Kidney (tissue), 22 donors: ENCODE measurements at places on chromosomes 3 and 15.
A peak's percentile ranks its signal among the peaks of the same experiment; 100 is the strongest.

GRCh38 chr3:115428841-115429240 lies 194.5 kb upstream of the GAP43 start:
- no peak for DNase-seq
- H3K36me3 ChIP-seq: no peaks in the 10 kb centered on the region
- H3K27ac ChIP-seq: no peak overlapping the region
- no peak overlapping the region for H3K4me3 ChIP-seq

DNA sequence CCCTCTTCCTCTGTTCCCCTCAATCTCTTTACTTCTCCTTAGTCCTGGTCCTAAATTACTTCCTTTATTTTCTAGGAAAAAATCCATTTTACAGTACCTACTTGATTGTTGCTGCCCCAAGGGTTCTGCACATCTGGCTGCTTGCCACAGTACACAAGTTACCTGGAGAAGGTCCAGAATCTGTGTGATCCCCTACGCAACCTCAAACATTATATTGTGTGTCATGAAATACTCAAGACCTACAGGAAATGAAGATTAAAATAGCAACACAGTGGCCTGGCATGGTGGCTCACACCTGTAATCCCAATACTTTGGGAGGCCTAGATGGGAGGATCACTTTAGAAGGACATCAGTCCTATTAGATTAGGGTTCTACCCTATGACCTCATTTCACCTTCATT lies 48.7 kb downstream of the PRKAR2A start:
- H3K4me3 ChIP-seq: no peak overlapping the region
- no peaks in the 10 kb centered on the region for H3K4me1 ChIP-seq
- no peaks in the 10 kb centered on the region for H3K27me3 ChIP-seq
- H3K27ac ChIP-seq: no peak overlapping the region
- no peak for DNase-seq

DNA sequence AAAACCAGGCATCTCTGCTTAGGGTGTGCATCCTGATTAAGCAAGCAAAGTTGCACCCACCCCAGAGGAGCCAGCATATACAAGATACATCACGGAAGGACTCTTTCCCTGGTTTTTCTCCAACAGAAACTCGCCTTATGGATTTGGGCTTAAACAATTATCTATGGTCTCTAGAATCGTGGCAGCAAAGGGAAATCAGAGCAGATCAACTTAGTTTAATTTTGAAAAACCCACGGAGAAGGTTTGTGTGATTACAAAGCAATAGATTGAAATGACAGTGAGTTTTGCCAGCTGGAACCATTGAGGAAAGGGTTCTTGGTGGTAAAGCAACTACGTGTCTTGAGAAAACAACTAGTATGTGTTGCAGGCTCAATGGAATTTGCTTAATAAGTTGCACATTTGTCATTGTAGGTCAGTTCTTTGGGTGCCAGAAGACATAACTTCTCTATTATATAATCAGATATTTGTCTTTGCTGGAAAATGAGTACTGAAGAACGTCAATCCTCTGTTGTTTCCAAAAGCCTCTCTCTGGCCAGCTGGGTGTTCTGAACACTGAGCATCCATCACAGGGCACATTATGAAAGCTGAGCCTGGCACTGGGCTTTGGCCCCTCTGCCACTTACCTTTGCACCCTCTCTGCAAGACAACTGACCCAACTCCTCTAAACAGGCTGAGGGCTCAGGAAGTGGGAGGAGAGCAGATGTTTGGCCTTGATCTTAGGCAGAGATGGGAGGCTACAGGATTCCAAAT lies 75.7 kb upstream of the FBN1 start:
- H3K27me3 ChIP-seq: no peaks in the 10 kb centered on the region
- DNase-seq: no peak
- no peaks in the 10 kb centered on the region for H3K36me3 ChIP-seq
- no peaks in the 10 kb centered on the region for H3K4me1 ChIP-seq

GRCh38 chr3:14401692-14402303 lies 608 bp upstream of the SLC6A6 start:
- peak overlapping the region; percentile 68 for H3K27ac ChIP-seq
- no peaks in the 10 kb centered on the region for H3K27me3 ChIP-seq
- no peak overlapping the region for H3K4me3 ChIP-seq
- no peaks in the 10 kb centered on the region for H3K36me3 ChIP-seq
- H3K4me1 ChIP-seq: peaks cover 18% of the 10 kb centered on the region

GRCh38 chr15:26945046-26945445 lies 25.9 kb upstream of the GABRG3 start:
- H3K27me3 ChIP-seq: no peaks in the 10 kb centered on the region
- DNase-seq: no peak
- no peak overlapping the region for H3K27ac ChIP-seq

- DNase-seq: no peak
- no peaks in the 10 kb centered on the region for H3K36me3 ChIP-seq
- H3K27ac ChIP-seq: no peak overlapping the region
- H3K4me1 ChIP-seq: peaks cover 3% of the 10 kb centered on the region
- no peaks in the 10 kb centered on the region for H3K27me3 ChIP-seq
These were observed 2.1 kb downstream of the FAM240A start for GRCh38 chr3:46614431-46614830.

DNA sequence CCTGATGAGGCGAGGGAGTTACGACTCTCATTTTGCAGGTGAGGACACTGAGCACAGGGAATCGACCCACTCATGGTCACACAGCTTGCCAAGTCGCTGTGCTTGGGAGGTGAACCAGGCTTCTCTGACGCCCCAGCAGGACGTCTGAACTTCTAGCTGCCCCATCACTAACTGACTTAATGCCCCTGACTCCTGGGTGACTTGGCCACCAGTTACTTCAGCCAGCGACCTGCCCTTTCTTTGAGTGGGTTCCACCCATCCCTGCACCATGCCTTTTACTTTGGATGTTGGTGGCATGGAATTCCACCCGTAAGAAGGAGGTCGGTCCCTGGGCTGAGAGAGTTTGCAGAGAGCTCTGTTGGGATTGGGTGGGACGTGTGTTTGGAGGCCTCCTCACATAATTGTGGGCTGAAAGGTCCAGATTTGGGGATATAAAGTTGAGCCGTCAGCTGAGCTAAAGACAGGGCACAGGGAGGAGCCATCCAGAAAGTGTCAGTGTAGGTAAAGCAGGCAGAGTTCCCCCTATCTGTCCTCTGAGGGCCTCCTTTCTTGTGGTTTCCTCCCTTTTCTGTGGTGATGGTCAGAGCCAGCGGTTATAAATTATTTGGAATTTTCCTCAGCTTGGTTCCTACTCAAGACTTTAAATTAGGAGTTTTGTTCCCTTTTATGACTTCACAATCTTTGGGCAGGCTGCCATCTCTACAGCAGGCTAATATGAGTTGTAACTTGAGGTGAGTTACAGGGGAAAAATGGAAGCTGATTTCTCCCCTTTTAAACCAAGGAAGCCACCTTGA lies 55.0 kb downstream of the FLNB start:
- peaks cover 27% of the 10 kb centered on the region for H3K4me1 ChIP-seq
- DNase-seq: no peak
- no peaks in the 10 kb centered on the region for H3K36me3 ChIP-seq
- H3K27me3 ChIP-seq: no peaks in the 10 kb centered on the region

- H3K4me3 ChIP-seq: peak overlapping the region; percentile 78
- DNase-seq: no peak
- peak overlapping the region; percentile 94 for H3K27ac ChIP-seq
- H3K27me3 ChIP-seq: no peaks in the 10 kb centered on the region
These were observed 612 bp downstream of the UBA5 start for GRCh38 chr3:132660811-132661070.

GRCh38 chr15:45583731-45584639 lies 3.2 kb upstream of the BLOC1S6 start:
- no peaks in the 10 kb centered on the region for H3K36me3 ChIP-seq
- H3K27ac ChIP-seq: no peak overlapping the region
- no peaks in the 10 kb centered on the region for H3K27me3 ChIP-seq

- no peak overlapping the region for H3K4me3 ChIP-seq
- no peaks in the 10 kb centered on the region for H3K27me3 ChIP-seq
- H3K4me1 ChIP-seq: no peaks in the 10 kb centered on the region
- DNase-seq: no peak
These were observed 1134.1 kb downstream of the EPHA3 start for GRCh38 chr3:90241481-90241880.

DNA sequence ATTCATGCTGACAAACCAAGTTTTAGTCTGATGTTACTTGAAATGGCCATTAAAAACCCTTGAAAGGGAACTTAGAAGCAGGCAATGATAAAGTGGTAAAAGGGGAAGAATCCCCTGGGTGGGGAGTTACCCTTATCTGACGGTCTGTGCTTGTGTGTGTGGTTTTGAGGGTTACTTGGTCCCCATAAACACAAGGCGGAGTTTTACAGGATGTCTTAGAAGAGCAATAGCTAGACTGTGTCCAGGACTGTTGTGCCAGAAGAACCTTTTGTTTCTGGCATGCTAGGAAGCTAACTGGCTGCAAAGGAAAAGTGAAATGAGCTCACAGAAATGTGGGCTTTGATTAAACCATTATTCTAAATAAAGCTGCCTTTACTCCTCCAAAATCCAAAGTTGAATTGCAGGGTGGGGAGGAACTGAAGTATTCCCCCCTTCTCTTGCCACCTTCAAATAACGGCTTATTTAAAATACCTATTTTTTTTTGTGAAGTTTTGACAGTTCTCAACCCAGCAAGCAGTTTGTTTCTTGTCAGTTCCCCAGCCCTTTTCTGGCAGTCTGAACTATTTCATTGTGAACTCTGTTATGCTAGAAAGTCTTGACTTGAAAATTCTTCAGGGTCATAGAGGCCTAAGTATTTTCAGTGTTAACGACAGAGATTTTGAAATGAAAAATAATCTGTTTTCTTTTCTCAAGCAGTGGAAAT lies 443.5 kb downstream of the OTOL1 start:
- H3K36me3 ChIP-seq: no peaks in the 10 kb centered on the region
- H3K27me3 ChIP-seq: no peaks in the 10 kb centered on the region
- H3K27ac ChIP-seq: no peak overlapping the region
